Fibroblast of gingiva (primary cell): ENCODE measurements at places on chromosomes 2 and 18.

- peak; percentile 43 for DNase-seq
These were observed 82.9 kb downstream of the GRB14 start for GRCh38 chr2:164538240-164538866.

DNA sequence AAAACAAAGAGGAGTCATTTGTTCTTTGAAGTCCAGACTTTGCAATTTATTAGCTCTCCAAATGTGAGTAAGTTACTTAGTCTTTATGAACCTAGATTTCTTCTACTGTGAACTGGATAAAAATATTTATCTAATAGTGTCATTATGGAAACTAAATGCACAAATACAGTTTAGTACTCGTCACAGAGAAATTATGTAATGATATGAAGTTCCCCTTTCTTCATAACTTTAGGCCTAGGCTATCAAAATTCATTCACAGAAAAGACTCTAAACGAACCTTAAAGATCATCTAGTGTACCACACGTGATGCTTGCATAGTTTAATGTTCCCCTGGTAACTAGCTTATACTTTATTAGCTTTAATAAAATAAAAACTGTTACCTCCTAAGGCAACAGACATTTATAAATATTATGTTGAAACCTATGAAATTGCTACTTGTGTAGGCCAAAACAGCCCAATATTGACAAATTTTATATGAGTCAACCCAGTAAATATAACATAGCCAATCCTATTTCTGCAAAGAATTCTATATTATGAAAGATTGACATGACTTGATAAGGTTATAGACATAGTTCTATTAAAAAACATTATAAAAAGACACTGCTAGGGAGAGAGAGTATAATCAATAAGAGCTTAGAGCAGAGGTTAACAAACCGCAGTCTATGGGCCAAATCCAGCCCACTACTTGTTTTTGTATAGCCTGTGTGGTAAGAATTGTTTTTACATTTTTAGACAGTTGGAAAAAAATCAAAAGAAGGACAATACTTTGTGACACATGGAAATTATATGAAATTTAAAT is 44.9 kb upstream of the ITPRID2 start:
- no peak for DNase-seq

DNA sequence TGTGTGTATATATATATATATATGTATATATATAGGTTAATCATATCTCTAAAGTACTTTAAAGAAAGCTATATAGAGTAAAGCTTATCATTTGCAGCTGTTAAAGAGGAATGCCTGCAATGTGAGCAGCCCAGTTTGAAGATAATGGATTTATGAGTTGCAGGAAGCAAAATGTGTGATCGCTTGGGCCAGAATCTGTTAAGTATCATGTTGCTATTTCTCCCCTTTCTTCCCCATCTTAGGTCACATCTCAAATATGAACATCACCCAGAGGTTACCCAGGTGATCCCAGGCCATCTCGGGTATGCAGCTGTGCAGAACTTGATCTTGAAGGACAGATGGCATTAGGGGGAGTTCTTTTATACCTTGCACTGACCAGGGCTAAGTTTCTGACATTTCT is 316.5 kb downstream of the MTX2 start:
- no peak for DNase-seq

GRCh38 chr2:144510294-144510991 is 9.5 kb downstream of the ZEB2 start:
- peak; percentile 82 for DNase-seq

GRCh38 chr2:96697476-96697875 is 42.4 kb downstream of the LMAN2L start:
- DNase-seq: no peak

DNA sequence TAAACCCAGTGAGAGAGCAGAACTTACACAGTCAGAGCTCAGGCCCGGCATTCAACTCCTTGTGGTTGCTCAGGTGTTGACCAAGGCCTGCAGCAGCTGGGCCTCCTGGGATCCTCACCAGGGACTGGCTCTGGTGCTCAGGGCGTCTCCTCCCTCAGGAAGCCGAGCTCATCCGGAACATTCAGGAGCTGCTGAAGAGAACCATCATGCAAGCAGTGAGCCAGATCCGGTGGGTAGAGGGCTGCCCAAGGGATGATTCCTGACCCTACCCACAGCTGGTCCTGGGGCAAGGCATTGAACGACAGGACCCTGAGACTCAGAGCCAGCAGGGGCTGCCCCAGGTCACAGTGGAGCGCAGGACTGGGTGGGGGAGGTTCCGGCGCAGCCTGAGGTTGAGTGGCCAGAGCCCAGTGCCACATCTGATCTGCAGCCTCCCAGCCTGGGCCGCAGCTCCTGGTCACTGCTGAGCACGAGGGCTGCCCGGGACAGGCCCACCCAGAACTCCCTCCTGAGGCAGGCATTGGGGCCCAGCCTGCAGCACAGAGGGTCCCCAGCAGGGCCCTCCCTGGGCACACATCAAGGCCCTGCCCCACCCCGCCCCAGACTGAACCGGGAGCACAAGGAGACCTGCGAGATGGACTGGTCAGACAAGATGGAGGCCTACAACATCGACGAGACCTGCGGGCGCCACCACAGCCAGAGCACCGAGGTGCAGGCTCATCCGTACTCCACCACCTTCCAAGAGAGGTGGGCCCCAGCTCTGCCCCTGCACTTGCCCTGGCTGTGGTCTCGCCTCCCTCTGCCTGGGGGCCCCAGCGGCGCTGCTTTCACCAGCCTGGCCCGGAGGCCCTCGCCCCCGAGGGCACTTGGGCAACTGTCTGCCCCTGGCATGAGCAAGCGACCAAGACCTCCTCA is 2.4 kb downstream of the TEKT4 start:
- DNase-seq: no peak

GRCh38 chr2:164974221-164974620 is 18.9 kb upstream of the SLC38A11 start:
- no peak for DNase-seq

DNA sequence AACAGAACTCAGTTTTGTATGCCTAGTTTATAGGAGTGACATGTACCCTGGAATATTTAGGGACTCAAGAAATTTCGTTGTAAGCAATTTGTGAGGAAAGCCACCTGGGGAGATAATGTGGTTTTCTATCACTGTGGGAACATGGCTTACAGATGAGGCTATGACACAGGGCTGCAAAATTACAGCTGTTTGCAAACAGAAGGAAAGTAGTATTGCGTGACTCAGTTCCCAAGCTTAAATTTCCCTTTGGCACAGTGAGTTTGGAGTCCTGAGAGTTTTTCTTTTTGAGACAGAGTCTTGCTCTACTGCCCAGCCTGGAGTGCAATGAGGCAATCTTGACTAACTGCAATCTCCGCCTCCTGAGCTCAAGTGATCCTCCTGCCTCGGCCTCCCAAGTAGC is 149.8 kb downstream of the MYO5B start:
- no peak for DNase-seq

GRCh38 chr2:105337122-105338019 is at the start of gene C2orf49:
C2orf49 (plus strand) TSS chr2:105337540; CDS start chr2:105337588, 48 bp downstream.
- peak; percentile 74 for DNase-seq

DNA sequence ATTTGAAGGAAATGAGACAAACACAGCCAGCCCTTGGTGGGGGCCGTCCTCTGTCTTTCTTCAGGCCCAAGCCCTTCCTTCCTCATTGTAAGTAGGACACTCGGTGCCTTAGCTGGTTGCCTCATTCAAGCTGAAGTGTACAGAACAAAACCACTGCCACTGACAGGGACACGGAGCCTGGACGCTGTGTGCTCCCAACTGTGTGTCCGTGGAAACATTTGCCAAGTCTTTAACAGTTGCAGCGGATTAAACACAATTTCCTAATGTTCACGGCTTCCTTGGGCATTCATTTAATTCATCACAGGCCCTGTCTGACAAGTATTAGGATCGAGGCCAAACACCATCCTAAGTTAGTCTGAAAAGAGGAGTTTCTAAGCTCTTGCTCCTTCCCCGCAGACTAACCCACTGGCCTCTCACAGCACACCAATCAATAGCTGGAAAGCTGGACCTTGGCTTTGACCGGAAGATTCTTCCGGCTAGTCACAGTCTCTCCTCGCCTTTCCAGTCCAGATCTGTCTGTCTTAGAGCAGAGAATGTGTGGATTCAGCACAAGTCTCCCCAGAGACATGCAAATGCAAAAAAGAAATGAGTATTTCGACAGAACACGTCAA is 68.7 kb upstream of the ACSL3 start:
- peak; percentile 58 for DNase-seq

DNA sequence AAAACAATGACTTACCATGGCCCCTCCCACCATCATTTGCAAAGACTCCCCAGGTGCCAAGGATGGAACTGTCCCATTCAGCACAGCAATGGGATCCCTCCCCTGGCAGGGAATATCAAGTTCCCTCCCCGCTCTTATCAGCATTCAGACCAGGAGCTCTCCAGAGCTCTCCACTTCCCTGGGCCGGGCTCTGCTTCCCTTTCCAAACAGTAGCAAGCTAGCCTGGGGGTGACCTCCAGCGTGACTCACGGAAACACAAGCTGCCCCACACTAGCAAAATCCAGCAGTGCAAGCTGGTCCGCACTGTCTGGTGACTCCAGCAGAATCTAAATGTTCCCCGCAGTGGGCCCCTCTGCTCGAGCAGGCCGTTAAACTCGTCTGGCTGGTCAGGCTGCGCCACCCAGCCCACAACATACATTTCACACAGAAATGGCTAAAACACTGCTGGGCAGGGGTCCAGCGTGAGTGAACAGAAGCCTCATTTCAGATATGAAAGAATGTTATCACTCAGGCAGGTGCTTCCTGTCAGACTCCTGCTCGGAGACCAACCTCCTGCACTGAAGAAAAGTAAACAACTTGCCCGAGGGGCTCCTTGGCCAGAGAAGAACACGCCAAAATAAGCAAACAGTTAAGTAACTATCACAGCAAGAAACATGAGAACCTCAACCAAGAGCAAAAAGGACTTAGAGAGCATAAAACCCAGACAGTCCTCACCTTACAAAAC is 33.9 kb downstream of the STAT1 start:
- no peak for DNase-seq

DNA sequence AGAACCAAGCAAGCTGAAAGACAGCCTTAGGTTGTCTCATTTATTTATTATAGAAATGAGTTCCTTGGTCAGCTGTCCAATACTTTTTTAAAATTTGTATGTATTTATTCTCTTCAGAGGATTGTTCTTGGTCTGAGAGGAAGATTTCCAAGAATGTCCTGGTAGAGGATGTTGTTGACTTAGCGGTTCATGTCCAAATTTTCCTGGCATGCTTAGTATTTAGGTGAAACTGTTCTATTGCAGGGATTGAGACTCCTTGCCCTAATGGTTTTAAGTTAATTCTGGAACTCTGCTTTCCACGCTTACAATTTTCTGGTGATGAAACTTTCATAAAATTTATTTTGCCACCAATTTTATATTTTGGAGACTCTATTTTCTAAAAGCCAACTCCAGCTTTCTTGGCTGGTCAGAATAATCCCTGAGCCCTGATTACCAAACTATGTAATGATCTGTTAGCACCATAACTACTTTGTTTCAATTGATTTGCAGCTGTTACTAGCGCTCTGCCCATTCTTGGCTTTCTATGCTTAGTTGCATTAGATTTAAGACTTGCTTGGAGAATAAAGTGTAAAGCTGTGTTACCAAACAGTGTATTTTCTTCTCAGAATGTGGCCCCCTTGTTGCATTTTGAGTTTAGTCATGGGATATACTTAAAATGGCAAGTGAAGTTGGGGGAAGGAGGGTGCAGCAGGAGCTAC is 1868.8 kb upstream of the CELF4 start:
- DNase-seq: peak; percentile 71

DNA sequence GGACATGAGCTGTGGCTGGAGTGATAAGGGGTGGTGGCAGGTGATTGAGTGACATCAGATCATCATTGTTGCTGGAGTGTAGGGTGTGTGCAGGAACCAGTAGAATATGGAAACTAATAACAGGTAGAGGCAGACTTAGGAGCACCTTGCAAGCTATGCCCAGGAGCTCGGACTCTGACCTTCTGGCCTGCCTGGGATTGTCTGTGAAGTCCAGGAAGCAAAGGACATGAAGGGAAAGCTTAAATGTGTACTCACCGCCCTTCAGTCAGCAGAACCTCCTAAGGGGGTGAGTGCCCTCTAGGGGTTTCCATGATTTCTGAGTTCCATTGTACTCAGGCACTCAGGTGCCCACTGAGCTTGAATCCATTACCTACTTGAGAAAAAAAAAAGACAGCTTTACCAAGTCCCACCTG is 104.2 kb downstream of the CRIM1 start:
- peak; percentile 36 for DNase-seq

DNA sequence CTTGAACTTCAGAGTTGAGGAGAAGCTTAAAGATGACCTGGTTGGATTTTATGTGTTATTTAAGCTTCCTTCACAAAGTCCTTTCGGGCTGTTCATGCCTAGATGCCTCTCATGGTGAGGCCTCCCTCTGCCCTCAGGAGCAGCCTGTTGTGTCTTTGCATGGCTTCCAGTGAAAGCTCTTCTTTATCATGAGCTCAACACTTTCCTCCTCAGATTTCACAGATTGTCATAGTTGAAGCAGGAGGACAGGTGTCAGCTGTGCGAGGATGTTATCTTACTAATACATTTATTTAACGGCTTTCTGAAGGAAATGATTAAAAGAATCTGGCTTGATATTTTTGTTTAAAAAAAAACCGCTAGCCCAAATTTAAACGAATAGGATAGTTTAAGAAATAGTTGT is 48.8 kb upstream of the ITSN2 start:
- no peak for DNase-seq

- no peak for DNase-seq
These were observed 273.9 kb downstream of the PHLPP1 start for GRCh38 chr18:62989195-62989594.

DNA sequence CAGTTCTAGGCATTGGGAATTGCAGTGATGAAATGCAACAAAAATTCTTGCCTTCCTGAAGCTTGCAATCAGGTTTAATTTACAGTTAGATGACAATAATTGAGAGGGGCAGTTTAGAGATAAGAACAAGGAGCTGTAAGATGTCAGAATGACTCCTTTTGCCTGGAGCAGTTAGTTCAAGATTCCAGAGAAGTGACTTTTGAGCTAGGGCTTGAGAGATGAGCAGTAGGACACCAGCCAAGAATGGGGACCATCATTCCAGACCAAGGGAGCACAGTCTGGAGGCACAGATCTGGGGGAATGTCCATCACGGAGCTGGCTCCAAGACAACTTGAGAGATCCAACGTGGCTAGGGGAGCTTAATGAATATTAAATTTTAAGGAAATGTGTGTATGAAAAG is 26.8 kb downstream of the CACNB4 start:
- DNase-seq: no peak

DNA sequence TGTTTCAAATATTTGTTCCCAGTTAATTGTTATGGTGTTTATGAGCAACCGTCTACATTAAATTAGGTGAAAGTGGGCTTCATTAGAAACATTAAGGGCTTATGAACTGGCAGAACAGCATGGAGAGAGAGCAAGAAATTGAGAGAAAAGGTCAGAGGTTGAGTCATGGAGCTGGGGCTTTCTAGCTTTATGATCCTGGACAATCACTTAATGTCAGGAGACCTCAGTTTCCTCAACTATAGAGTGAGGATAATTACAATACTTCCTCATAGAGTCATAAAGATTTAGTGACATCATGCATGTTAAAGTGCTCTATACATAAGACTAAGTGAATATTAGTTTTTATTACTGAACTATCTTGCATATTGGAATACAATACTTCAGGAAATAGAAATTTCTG is 83.9 kb downstream of the PLCL1 start:
- no peak for DNase-seq

DNA sequence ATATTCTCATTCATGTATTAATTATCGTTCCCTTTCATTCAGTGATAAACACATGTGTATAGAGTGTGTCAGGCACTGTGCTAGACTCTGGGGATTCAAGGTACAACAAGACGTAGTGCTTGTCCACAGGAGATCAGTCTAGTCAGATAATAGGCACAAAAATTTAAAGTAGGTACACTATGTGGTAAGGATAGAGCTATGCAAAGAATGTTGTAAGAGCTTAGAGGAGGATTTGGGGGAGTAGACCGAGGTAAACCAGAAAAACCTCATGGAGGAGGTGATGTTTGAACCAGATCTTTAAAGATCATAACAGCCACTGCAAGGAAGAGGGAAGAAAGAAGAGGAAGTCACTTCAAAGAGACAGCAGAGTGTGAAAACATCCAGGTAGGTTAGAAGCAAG is 256.9 kb upstream of the DDX18 start:
- no peak for DNase-seq
